ENCODE measurements at places on chromosomes 13 and 19.
A peak's percentile ranks its signal among the peaks of the same experiment; 100 is the strongest.

- no peak for DNase-seq
These were observed 15.5 kb downstream of the KASH5 start for GRCh38 chr19:49403404-49404187.

- DNase-seq, result no peak
These were observed 587.3 kb upstream of the SPRY2 start for GRCh38 chr13:80928241-80928640.

DNA sequence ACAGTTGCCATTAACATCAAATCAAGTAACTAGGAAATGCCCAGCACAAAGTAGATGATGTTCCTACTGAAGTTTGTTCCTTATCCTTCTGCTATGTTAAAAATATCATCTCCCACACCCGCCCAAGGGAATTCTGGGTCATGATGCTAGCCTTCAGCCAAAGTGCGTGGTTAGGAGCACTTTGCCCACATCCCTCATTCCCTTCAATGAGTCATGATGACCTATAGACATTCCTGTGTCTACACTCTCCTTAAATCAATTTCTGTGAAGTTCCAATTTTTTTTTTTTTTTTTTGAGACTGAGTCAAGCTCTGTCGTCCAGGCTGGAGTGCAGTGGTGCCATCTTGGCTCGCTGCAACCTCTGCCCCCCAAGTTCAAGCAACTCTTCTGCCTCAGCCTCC lies 17.0 kb downstream of the RXFP2 start:
- DNase-seq, result no peak

DNA sequence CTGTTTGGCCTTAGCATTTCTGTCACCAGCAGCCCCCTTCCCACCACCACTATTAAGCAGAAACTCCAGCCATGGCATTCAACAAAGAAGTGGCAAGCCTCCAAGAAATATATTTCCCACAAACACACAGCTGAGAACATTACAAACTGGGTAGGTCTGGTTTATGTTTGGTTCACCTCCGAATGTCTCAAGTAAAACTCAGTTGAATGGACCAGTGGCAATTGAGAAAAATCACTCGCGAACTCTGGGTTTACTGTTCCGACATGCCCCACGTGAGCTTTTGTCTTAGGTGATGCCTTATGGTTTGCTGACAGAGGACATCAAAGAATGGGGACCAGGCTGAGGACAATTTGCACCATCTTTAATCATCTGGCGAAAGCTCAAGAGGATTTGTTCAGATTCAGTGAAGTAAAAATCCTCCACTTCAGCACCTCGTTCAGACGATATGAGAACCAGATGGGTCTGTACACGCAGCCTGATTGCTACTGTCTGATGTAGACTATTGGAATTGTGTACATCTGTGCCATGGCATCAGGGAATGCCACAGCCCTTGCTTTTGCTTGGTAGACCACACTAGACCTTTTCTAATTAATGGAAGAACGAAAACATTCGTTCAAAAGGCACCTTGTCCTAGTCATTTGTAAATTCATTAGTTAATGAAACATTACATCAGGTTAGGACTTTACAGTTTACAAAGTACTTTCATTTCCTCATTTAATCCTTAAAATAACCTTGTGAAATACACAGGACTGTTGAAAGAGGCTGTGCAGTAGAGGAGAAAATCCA lies 59.4 kb downstream of the SLC10A2 start:
- DNase-seq, result peak; percentile 32

GRCh38 chr13:76725896-76726295 lies 160.3 kb downstream of the KCTD12 start:
- DNase-seq, result no peak

- no peak for DNase-seq
These were observed 1516.7 kb upstream of the PCDH20 start for GRCh38 chr13:62932256-62932883.

- DNase-seq, result no peak
These were observed 40.0 kb downstream of the MYO16 start for GRCh38 chr13:108669381-108669780.

GRCh38 chr13:106562301-106562700 lies 5.6 kb downstream of the ARGLU1 start:
- DNase-seq, result no peak

DNA sequence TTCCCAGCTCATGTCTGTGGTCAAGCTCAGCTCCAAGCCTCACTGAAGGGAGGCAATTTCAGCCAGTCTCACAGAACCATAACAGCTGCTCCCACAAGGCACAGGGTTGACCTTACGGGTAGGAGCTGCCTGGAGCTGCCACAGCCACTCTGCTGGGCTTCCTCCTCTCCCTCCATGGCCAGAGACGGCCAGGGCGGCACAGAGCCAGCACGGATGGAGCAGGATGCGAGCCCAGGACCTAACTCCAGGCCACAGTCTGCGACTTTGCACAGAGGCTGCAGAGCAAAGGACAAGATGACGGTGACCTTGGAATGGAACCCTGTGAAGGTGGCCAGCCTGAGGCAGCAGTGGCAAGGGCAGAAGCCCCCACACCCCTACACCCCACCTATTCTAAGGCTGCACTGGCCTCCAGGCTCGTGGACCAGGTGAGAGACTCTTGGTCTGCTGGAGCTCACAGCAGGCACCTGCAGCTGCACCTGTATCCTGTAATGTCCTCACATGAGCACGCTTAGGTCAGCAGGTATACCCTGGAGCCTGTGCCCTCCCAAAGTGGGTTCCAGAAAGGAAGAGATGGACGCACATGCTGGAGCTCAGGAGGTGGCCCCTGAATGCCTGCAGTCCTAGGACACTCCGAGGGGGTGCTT lies 29.6 kb downstream of the ADPRHL1 start:
- DNase-seq, result no peak

GRCh38 chr19:7534531-7535046 lies 928 bp upstream of the PNPLA6 start:
- DNase-seq, result peak; percentile 72

- DNase-seq, result peak; percentile 20
These were observed 7.3 kb downstream of the OPA3 start for GRCh38 chr19:45577111-45577905.

- no peak for DNase-seq
These were observed 9.0 kb upstream of the MYDGF start for GRCh38 chr19:4678881-4679790.

GRCh38 chr13:99967869-99968520 lies 3.6 kb downstream of the ZIC5 start:
- DNase-seq, result no peak

DNA sequence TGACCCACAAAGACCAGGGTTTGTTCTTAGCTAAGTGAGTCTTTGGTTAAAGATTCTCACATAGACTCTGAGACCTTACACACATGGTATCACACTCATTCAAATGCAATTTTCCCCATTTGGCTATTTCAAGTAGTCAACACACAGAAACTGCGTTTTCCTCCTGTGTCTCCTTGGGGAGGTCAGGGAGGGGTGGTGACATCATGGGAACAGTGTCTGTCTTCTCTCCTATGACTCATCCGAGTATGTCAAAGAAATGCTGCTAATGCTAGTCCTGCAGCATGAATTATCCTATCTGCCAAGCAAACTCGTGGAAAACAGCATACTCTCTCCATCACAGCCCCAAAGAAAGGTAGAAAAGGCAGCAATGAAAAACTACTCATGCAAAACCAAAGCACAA lies 100.2 kb downstream of the ENOX1 start:
- DNase-seq, result no peak

- no peak for DNase-seq
These were observed 13.9 kb downstream of the FCHO1 start for GRCh38 chr19:17765069-17765618.

DNA sequence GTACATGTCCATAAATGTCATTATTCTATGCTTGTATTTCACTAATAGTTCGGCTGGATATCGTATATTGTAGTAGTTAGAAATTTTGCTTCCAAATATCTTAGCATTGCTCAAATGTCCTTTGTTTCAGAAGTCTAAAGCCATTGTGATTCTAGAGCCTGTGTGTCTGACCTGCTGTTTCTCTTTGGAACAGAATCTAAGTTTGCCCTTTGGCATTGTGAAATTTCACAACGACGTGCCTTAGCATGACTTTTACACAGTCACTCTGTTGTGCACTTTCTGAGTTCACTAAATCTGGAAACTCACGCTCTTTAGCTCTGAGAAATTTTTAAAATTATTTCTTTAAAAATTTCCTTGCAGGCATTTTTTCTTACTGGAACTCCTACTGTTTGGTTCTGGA lies 152.2 kb downstream of the TBC1D4 start:
- DNase-seq, result no peak

DNA sequence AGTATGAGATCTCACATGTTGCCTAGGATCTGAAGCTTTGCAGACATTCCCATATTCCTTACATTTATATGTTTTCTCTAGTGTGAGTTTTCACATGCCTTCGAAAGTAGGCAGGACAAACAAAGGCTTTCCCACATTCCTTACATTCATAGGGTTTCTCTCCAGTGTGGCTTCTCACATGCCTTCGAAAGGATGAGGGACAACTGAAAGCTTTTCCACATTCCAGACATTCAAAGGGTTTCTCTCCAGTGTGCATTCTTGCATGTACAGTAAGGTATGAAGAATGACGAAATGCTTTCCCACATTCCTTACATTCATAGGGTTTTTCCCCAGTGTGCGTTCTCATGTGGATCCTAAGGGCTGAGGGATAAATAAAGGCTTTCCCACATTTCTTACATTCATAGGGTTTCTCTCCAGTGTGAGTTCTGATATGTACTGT lies 14.2 kb downstream of the ZNF699 start:
- no peak for DNase-seq

DNA sequence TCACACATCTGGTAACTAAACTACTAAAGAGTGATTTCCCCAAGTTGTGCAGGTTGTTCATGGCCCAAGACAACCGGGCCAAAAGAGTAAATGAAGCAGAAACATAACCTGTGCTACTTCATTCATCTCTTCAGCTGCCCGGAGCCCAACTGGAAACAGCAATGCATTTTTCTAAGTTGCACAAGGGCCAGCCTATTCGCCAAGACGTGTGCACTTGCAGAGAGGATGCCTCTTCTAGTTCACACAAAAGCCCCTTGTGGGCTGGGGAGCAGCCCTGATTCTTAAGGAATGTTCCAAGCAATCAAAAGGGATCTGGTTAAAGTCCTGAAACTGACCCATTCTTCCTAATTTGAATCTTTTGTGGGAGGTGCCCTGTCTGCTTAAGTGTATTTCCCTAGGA lies 275.8 kb downstream of the SHISA2 start:
- no peak for DNase-seq

GRCh38 chr13:107580741-107581412 lies 634.5 kb downstream of the LIG4 start:
- DNase-seq, result no peak

GRCh38 chr13:58907347-58907746 lies 1256.4 kb downstream of the DIAPH3 start:
- no peak for DNase-seq

- peak; percentile 64 for DNase-seq
These were observed 76.4 kb upstream of the MCF2L start for GRCh38 chr13:112892426-112893206.

DNA sequence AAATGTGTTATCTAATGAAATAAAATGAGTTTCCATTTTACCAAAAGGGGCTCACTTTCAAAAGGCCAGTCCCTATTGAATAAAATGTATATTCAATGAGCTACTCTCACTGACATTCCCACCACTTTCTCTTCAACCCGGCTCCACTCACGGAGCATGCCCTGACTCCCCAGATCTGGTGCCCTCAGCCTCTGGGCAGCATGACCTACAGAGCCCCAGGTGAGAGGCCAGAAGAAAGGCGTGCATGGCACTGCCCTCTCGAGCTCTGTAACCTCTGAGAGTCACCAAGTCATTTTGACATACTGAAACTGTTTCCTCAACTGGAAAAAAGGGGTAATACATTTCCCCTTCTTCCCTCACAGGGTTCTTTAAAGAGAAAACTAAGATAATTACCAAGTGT lies 25.2 kb upstream of the SIAH3 start:
- DNase-seq, result no peak

DNA sequence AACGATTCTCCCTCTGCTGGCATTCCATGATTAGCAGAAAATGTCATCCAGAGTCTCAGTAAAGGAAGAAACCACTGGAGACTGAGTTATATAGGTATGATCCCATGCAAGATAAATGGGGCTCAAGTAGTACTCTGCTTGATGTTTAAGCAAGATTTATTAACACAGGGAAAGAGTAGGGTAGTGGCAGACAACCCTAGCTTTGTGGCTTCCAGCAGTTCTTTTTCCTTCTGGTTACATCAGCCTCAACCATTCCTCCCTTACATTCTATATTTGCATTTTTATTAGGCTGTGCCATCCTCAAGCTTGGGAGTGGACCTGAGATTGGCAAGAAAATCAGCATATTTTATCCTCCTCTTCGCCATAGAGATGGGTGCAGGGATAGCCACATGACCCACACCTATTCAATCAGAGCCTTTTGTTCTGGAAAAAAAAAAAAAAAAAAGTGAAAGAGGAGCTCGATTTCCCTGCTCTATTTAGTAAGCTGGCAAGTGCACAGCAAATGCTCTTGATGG lies 402.1 kb downstream of the ZNF536 start:
- DNase-seq, result no peak

DNA sequence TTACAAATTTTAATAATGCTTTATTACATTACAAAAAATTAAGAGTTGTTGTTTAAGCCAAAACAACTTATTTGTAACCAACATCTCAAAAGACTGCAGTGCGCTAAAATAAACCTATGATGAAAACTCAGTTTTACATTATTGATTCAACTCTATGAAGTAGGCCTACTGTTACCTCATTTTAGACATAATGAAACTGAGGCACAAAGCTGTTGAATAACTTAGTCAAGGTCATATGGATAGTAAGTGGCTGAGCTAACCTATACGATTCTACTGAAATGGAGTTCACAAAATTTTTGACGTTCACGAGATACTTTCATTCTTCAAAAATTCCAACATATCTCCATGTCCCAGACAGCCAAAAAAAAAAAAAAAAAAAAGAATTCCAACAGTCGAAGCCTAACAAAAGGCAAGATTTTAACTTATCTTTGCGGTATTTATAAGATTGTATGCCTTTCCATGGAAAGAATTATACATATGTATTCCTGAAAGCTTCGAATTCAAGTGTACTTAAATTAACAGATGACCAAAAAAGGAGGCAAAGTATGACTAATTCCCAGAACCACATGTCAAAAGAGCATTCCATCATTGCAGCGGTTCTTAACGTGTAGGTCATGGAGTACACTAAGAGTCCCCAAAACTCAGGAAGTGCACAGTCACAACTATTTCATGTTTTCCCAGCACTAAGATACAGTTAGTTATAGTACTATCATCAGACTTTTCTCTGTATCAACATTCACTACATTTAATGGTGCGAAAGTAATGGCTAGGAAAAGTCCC lies 69.4 kb downstream of the PSPC1 start:
- no peak for DNase-seq

- DNase-seq, result no peak
These were observed at the start of gene FFAR2 for GRCh38 chr19:35447606-35448469. Gene FFAR2, plus strand, starts transcription at chr19:35448257. Its CDS starts 1,458 bp downstream, at chr19:35449715.

All from GM20000 (cell line).